NCI-H774 (cell line): ENCODE measurements at places on chromosomes 16 and 17.

- no peak for DNase-seq
Measured at GRCh38 chr17:51721730-51722129, 436.8 kb downstream of the CA10 start.

- no peak for DNase-seq
Measured at GRCh38 chr16:30551781-30552180, 6.4 kb downstream of the ZNF764 start.

GRCh38 chr16:71426069-71426879 is 15.6 kb downstream of the TLE7 start:
- peak; percentile 77 for DNase-seq

GRCh38 chr16:80583466-80583865 is 42.7 kb downstream of the DYNLRB2 start:
- no peak for DNase-seq

DNA sequence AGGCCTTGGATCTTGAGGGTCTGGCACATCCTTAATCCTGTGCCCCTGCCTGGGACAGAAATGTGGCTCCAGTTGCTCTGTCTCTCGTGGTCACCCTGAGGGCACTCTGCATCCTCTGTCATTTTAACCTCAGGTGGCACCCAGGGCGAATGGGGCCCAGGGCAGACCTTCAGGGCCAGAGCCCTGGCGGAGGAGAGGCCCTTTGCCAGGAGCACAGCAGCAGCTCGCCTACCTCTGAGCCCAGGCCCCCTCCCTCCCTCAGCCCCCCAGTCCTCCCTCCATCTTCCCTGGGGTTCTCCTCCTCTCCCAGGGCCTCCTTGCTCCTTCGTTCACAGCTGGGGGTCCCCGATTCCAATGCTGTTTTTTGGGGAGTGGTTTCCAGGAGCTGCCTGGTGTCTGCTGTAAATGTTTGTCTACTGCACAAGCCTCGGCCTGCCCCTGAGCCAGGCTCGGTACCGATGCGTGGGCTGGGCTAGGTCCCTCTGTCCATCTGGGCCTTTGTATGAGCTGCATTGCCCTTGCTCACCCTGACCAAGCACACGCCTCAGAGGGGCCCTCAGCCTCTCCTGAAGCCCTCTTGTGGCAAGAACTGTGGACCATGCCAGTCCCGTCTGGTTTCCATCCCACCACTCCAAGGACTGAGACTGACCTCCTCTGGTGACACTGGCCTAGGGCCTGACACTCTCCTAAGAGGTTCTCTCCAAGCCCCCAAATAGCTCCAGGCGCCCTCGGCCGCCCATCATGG is 4.0 kb upstream of the ADGRG3 start:
- no peak for DNase-seq

GRCh38 chr17:82354804-82355308 is 4.2 kb upstream of the TEX19 start:
- DNase-seq, result no peak

DNA sequence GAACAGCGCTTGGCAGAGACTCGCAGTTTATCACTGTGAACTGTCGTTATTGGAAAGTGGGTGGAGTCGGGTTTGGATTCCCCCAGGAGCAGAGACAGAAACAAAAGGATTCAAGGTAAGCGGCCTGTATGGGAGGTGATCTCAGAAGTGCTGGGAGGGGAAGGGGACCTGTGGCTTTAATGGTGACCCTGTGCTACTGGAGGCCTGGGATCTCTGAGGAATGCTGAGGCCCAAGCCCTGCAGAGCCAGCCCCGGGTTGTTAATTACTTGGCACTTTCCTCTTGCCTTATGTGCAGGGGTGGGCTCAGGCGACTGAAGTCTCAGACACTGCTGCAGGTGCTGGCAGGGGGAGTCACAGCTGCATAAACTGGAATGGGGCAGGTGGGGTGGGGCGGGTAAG is 27.4 kb downstream of the IRF8 start:
- no peak for DNase-seq

- DNase-seq, result no peak
Measured at GRCh38 chr16:79560923-79561322, 39.6 kb downstream of the MAF start.

GRCh38 chr16:17117906-17118577 is 352.7 kb downstream of the XYLT1 start:
- no peak for DNase-seq

GRCh38 chr16:24745391-24745790 is 15.9 kb downstream of the TNRC6A start:
- DNase-seq, result no peak

GRCh38 chr17:82229698-82230608 is 1.1 kb downstream of the SLC16A3 start:
- no peak for DNase-seq

GRCh38 chr17:45776896-45777295 is 7.2 kb upstream of the CRHR1 start:
- no peak for DNase-seq

DNA sequence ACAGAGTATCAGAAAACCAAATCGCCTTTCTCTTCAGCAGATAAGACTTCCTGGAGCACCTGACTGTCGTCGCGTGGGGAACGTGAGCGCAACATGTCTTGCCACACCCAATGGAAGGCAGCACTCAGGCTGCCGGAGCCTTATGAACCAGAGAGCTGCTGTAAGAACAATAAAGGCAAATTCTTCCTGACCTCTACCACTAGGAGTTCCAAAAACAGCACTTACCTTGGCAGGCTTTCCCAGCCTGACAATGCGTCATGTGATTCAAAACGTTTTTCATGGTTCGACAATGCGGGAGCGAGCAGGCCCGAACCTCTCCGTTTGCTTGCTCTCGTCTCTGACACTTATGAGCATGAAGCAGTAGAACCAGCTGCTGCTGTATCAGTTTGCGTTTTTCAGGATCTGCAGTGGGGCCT is 75.8 kb upstream of the TRAP1 start:
- DNase-seq, result no peak

DNA sequence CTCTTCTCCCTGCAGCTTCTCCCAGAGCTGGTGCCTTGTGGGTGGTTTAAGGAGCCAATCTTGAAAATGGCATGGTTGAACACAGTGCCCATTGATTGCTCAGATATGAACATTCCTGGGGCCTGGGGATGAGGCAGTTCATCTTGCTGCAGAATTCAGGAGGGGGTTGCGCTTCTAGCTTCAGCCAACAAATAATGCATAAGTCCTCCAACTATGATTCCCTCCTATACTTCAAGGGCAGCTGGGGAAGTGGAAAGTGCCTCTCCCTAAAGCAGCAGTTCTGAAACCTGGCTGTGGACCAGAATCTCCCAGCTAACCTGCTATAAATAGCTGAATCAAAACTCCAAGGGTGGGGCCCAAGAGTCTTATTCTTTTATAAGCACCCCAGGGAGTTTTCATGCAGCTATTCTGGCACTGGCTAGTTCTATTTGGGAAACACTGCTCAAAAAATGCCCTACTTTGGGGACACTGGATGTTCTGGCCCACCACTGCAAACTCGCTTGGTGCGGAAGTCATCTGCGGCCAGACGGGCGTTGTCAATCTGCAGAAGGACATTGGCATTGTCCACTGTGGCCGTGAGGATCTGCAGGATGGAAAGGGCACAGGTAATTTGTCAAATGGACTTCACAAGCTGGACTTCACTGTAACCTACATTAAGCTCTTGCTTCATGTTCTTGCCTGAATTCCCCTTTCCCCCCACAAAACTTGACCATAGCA is 130.3 kb downstream of the CCDC144A start:
- DNase-seq, result no peak
